Stimulated activated CD4-positive, alpha-beta T cell treated with anti-CD3 and anti-CD28 coated beads, Interleukin-2, amount 100 ng/mL, for 24 hours (primary cell): ENCODE measurements at places on chromosomes 16 and 17.
A peak's percentile ranks its signal among the peaks of the same experiment; 100 is the strongest.

- DNase-seq: peak; percentile 30
Observed at GRCh38 chr17:36728030-36728991, 126.9 kb downstream of the MRM1 start.

DNA sequence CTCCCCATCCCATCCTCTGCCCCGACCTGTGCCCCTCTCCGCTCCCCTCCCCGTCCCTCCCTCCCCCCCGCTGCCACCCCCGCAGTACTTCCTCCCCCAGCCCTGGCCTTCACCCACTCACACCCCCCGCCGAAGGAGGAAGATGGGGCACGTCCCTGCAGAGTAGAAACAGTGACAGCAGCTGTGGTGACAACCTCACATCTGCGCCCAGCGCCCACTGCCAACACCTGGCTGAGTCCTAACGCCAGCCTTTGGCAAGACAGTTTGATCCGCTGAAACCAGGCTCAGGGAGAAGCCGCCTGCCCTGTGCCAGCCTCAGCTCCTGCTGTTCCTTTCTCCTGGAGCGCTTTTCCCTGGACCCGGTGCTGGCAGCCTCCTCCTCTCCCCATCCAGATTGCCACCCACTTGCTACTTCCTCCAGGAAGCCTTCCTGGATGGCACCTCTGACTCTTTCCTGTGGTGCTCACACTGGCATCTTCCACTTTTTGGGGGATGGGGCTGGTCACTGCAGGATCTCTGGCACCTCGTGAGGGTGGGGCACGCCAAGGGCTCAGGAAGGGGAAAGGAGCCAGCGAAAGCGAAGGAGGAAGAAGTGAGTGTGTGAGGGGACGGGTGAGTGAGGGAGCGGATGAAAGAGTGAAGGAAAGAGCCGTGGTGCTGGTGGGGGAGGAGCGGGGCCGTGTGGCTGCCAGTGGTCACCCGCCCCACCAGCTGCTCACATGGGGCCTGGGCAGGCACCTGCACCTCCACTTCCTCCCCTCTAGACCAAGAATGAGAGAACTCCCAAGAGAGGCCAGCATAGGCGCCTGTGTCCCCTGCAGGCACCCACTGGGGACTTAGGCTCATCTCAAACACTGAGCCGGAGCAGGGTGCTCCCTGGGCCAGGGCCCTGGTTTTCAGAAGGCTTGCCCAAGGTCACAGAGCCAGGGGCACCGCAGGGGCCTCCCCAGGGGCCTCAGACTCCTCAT is 27.0 kb downstream of the ZFPM1 start:
- no peak for DNase-seq

DNA sequence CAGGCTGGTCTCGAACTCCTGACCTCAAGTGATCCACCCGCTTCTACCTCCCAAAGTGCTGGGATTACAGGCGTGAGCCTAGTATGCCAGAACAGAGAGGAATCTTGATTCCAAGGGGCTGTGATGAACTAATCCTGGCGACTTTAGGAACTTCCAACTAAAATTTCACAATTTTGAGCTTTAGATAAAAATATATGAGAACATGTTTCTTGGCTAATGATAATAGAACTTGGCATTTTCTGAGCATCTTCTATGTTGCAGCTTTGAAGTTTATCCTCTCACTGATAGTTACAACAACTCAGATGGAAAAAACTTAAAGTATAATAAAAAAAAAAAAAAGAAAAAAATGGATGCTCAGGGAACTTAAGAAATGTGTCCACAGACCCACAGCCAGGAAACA is 69.8 kb upstream of the WSCD1 start:
- no peak for DNase-seq

- DNase-seq: no peak
Observed at GRCh38 chr16:89123001-89123830, 29.6 kb downstream of the ACSF3 start.

- no peak for DNase-seq
Observed at GRCh38 chr17:68572138-68572842, 28.9 kb downstream of the FAM20A start.
